ENCODE measurements at places on chromosomes 3 and 15.

- no peak for DNase-seq
- H3K36me3 ChIP-seq, result no peaks in the 10 kb centered on the region
- no peak overlapping the region for H3K27ac ChIP-seq
Measured at GRCh38 chr3:38739396-38739689, 76.7 kb downstream of the SCN10A start.

- no peaks in the 10 kb centered on the region for H3K36me3 ChIP-seq
- no peak overlapping the region for H3K4me3 ChIP-seq
- H3K27me3 ChIP-seq, result peaks cover 48% of the 10 kb centered on the region
- H3K27ac ChIP-seq, result no peak overlapping the region
- H3K4me1 ChIP-seq, result peaks cover 8% of the 10 kb centered on the region
Measured at GRCh38 chr3:155739154-155739553, 5.7 kb downstream of the PLCH1 start.

DNA sequence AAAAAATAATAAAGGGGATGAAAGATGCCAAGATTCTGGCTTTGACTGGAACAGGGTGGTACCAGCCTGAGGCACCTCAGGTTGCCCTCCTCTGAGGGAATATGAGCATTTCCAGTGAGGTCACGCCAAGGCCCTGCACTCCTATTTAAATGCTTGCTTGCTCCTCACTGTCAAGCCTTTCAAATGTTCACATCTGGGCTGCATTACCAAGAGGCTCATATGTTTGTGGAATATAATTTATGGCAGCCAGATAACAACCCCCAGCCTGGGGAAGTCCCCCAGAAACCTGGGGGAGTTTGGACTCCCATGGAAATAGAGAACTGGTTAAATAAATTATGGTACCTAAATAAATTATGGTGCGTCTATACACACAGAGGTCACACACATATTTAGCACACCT, 88.4 kb downstream of the FRMD4B start:
- no peak overlapping the region for H3K27ac ChIP-seq
- H3K4me3 ChIP-seq, result no peak overlapping the region
- DNase-seq, result no peak

DNA sequence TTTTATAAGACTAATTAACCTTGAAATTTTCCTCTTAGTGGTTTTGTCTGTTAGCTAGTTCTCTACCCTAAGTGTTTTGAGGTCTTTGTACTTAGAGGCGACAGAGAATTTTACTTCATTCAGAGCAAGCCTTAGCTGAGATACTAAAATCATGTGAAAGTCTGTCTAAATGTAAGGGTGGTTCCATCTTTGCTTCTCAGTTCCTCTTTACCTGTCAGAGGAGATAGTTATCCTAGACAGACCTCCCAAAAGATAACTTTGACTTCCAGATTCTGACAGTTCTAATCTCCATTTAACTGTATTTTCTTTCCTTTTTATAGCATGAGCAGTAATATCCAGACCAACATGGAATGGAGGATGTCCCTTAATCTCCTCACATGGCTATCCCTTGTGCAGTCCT, 34.7 kb downstream of the RNF111 start:
- no peak for DNase-seq
- H3K36me3 ChIP-seq, result no peaks in the 10 kb centered on the region
- H3K4me3 ChIP-seq, result no peak overlapping the region
- H3K27me3 ChIP-seq, result no peaks in the 10 kb centered on the region
- no peaks in the 10 kb centered on the region for H3K4me1 ChIP-seq

GRCh38 chr3:196518966-196519717, 4.0 kb upstream of the SMCO1 start:
- DNase-seq, result peak; percentile 70
- no peak overlapping the region for H3K4me3 ChIP-seq
- H3K27me3 ChIP-seq, result no peaks in the 10 kb centered on the region
- no peaks in the 10 kb centered on the region for H3K36me3 ChIP-seq
- H3K27ac ChIP-seq, result no peak overlapping the region
- no peaks in the 10 kb centered on the region for H3K4me1 ChIP-seq

- DNase-seq, result no peak
- no peaks in the 10 kb centered on the region for H3K27me3 ChIP-seq
- H3K4me3 ChIP-seq, result no peak overlapping the region
- H3K36me3 ChIP-seq, result no peaks in the 10 kb centered on the region
Measured at GRCh38 chr15:67126551-67127330, 61.3 kb downstream of the SMAD3 start.

- peaks cover 40% of the 10 kb centered on the region for H3K4me1 ChIP-seq
- no peak for DNase-seq
- H3K36me3 ChIP-seq, result no peaks in the 10 kb centered on the region
- no peak overlapping the region for H3K27ac ChIP-seq
- no peaks in the 10 kb centered on the region for H3K27me3 ChIP-seq
Measured at GRCh38 chr3:172647823-172648222, 63.0 kb downstream of the NCEH1 start.

- H3K4me1 ChIP-seq, result no peaks in the 10 kb centered on the region
- no peaks in the 10 kb centered on the region for H3K27me3 ChIP-seq
- no peak overlapping the region for H3K4me3 ChIP-seq
- no peak for DNase-seq
Measured at GRCh38 chr15:68992696-68993095, 21.8 kb upstream of the NOX5 start.

DNA sequence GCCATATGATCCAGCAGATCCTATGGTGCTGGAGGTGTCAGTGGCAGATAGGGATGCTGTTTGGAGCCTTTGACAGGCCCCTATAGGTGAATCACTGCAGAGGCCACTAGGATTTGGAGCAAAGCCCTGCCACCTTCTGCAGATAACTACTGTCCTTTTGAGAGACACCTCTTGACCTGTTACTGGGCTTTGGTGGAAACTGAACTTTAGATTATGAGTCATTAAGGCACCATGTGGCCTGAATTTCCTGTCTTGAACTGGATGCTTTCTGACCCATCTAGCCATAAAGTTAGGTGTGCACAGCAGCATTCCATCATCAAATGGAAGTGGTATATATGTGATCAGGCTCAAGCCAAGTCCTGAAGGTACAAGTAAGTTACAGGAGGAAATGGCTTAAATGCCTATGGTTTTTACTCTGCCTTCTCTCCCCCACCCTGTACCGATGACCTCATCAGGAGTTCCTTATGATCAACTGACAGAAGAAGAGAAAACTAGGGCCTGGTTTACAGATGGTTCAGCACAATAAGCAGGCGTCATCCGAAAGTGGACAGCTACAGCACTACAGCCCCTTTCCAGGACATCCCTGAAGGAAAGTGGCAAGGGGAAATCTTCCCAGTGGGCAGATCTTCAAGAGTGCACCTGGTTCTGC, 565.6 kb upstream of the AGTR1 start:
- no peaks in the 10 kb centered on the region for H3K27me3 ChIP-seq
- no peaks in the 10 kb centered on the region for H3K4me1 ChIP-seq

- no peak overlapping the region for H3K27ac ChIP-seq
- H3K4me3 ChIP-seq, result no peak overlapping the region
Measured at GRCh38 chr3:118477768-118478167, 556.9 kb downstream of the IGSF11 start.

- H3K4me3 ChIP-seq, result no peak overlapping the region
- H3K36me3 ChIP-seq, result no peaks in the 10 kb centered on the region
- no peaks in the 10 kb centered on the region for H3K4me1 ChIP-seq
- no peak for DNase-seq
Measured at GRCh38 chr15:70589221-70589620, 174.1 kb downstream of the UACA start.

- no peak overlapping the region for H3K4me3 ChIP-seq
- no peak overlapping the region for H3K27ac ChIP-seq
- no peak for DNase-seq
- H3K36me3 ChIP-seq, result no peaks in the 10 kb centered on the region
Measured at GRCh38 chr3:38067508-38068233, 28.7 kb downstream of the DLEC1 start.

DNA sequence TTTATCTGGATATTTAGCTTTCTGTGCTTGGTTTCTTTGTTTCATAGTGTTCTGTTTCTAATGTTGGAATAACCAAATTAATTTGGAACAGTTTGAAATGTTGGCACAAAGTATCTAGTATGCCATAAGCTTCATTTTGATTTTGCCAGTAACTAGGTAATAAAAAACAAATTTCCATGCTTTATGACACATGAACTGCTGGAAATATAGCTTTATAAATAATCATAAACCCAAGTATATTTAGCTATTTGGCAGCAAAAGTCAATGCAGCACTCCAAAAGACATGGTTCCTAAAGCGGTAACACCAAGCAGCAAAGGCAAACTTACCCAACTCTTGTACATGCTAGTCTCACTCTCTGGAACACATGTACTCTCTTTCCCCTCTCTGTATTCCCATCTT, 106.0 kb upstream of the CCNL1 start:
- no peak for DNase-seq
- no peaks in the 10 kb centered on the region for H3K27me3 ChIP-seq
- no peak overlapping the region for H3K27ac ChIP-seq
- H3K4me3 ChIP-seq, result no peak overlapping the region
- H3K4me1 ChIP-seq, result no peaks in the 10 kb centered on the region

DNA sequence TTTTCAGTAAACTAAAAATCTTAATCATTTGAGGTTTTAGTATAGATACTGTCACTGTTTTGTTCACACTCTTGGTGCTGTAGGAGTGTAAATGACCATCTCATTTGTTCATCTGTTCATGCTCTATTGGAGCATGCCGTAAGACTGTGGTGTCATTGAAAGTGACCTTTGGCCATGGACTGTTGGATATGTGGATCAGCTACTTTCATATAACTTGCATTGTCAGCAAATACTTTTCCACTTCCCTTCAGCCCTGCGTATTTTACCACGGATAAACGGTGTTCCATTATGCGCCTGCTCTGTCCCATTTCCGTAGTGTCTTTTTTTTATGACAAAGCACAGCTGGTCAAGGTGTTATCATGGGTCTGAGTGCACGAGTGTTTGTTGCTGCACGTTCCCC, 32.6 kb upstream of the SENP5 start:
- H3K27me3 ChIP-seq, result no peaks in the 10 kb centered on the region
- DNase-seq, result no peak
- no peaks in the 10 kb centered on the region for H3K36me3 ChIP-seq
- H3K4me3 ChIP-seq, result no peak overlapping the region
- H3K4me1 ChIP-seq, result no peaks in the 10 kb centered on the region

- H3K4me3 ChIP-seq, result no peak overlapping the region
- H3K4me1 ChIP-seq, result peaks cover 34% of the 10 kb centered on the region
- no peak for DNase-seq
- H3K36me3 ChIP-seq, result no peaks in the 10 kb centered on the region
Measured at GRCh38 chr3:53137835-53138446, 7.7 kb upstream of the RFT1 start.

- H3K4me3 ChIP-seq, result no peak overlapping the region
- peaks cover 3% of the 10 kb centered on the region for H3K27me3 ChIP-seq
- no peaks in the 10 kb centered on the region for H3K36me3 ChIP-seq
Measured at GRCh38 chr15:85943791-85944190, 135.9 kb upstream of the AGBL1 start.

DNA sequence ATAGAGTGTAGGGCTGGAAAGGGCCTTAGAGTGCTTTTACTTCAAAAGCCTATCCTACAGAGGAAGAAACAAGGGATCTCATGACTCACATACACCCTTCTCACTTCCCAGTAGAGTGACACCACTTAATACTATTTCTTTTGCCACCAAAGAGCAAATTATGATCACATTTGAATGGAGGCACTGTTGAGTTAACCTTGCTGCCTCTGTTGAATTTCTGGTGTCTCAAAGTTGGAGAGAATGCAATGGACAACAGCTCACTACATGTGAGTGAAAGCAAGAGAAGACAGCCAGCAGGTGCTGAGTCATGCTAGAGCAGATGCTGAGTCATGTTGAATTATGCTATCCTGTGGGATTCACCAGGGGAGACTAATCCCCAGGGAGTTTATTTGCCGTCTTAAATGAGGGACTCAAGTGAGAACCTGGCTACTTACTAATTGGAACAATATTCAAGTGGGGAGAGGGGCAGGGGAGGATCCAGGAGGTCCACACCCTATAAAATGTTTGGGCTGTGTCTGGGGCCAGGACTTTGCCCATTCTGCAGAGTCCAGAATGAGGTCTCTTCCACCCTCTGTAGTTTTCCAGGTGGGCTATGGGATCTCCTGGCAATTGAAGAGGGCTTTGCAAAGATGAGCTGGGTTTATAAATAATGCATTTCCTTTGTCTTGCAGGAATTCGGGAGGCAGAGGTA, 35.8 kb downstream of the ST8SIA2 start:
- H3K4me3 ChIP-seq, result no peak overlapping the region
- H3K27me3 ChIP-seq, result no peaks in the 10 kb centered on the region
- no peak for DNase-seq
- H3K4me1 ChIP-seq, result no peaks in the 10 kb centered on the region
- no peak overlapping the region for H3K27ac ChIP-seq

DNA sequence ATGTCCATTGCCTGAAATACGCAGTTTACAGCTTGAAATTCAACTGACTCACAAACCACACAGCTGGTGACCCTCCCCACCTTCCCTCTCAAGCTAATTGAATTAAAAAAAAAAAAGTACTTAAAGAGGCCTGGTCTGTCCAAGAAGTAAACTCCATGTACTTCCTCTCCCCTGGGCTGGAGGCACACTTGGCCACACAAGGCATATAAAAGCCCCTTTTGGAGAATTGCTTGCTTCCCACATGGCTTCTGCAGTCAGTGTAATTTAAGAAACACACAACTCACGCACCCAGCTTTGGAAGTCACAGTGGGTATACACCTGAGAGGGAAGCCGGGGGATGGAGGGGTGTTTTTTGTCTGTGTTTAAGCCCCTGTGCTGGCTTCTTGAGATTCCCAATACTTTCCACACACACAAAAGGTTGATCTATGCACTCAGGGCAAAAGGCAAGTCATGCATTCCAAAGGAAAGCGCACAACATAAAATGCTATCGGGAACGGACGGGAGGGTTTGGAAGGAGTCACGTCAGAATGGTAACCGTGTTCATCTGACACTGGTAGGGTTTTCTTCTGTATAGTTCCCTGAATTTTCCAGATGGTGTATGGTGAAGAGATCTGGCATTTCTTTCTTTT, 106.6 kb upstream of the ALDH1A3 start:
- H3K27me3 ChIP-seq, result no peaks in the 10 kb centered on the region
- no peak overlapping the region for H3K4me3 ChIP-seq
- H3K36me3 ChIP-seq, result no peaks in the 10 kb centered on the region
- DNase-seq, result no peak
- H3K4me1 ChIP-seq, result no peaks in the 10 kb centered on the region

DNA sequence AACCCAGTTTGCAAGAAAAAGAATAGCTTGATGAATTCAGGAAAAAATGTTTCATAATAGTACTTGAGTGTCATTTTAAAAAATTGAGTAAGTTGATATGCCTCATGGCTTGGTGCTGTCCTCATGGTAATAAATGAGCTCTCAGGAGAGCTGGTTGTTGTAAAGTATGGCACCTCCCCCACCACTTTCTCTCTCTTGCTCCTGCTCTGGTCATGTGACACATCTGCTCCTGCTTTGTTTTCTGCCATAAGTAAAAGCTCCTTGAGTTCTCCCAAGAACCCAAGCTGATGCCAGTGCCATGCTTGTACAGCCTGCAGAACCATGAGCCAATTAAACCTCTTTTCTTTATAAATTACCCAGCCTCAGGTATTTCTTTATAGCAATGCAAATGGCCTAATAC, 108.8 kb upstream of the CRBN start:
- DNase-seq, result no peak
- H3K36me3 ChIP-seq, result no peaks in the 10 kb centered on the region
- H3K27me3 ChIP-seq, result no peaks in the 10 kb centered on the region
- no peaks in the 10 kb centered on the region for H3K4me1 ChIP-seq
- no peak overlapping the region for H3K27ac ChIP-seq

- no peaks in the 10 kb centered on the region for H3K36me3 ChIP-seq
- H3K27me3 ChIP-seq, result no peaks in the 10 kb centered on the region
- H3K4me3 ChIP-seq, result no peak overlapping the region
- H3K27ac ChIP-seq, result no peak overlapping the region
Measured at GRCh38 chr3:159654183-159655134, 334.2 kb upstream of the IL12A start.

- peaks cover 39% of the 10 kb centered on the region for H3K4me1 ChIP-seq
- no peaks in the 10 kb centered on the region for H3K36me3 ChIP-seq
- DNase-seq, result no peak
- H3K4me3 ChIP-seq, result no peak overlapping the region
- H3K27ac ChIP-seq, result peak overlapping the region; percentile 100
Measured at GRCh38 chr3:50264383-50264963, 4.5 kb upstream of the SEMA3B start.
